ENCODE measurements at places on chromosomes 12 and 14. TPM values are rescaled to one million over a fixed set of nuclear protein-coding genes. Genes with fewer than 3 reads are reported as not detected.

The PTPRB gene
- not detected for total RNA-seq

DNA sequence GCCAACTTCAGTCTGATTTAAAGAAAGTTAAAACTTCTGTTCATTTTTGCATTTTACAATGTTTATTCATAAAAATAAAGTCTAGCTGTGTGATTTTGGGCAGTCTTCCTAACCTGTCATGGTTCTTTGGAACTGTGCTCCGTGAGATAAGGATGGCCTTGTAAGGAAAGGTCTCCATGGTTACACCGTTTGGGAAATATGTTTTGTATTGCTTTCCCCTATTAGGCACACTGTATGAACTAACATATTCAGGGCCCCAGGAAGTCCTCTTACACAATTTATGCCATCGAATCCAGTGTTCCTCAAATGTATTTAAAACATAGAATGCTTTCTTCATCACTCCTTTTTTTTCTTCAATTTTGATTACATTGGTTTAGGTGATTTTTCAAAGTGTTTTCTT, 54.5 kb downstream of the APAF1 start:
- no peak for DNase-seq

The HOXC13 gene
- total RNA-seq, result not detected

The FOXJ2 gene
- total RNA-seq, result 16.5 TPM

GRCh38 chr12:67038486-67038885, 230.7 kb upstream of the CAND1 start:
- DNase-seq, result no peak

The PLEKHG7 gene
- not detected for total RNA-seq

The TAS2R20 gene
- 2.5 TPM for total RNA-seq

DNA sequence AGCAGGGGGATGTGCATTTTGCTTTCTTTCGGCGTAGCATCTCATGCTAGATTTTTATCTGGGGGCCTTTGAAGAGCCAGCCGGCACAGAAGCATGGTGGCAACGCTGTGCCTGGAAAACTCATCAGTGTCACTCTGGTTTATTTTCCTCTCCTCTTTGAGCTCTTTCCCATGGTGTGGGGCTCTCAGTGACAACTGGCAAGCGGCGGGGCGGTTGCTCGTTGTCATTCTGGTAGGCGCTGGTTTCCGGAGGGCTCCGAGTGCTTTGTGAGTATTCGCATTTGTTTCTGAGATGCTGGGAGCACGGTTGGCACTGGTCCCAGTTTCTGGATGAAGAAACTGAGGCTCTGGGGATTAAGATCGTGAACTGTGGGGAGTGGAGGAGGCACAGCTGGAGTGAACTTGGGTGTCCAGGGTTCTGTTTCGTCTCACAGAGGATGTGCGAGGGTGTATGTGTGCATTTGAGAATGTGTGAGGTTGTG, 23.3 kb downstream of the TPCN1 start:
- no peak for DNase-seq

GRCh38 chr12:64007853-64008252, 163.4 kb downstream of the SRGAP1 start:
- no peak for DNase-seq

- peak; percentile 40 for DNase-seq
These were observed 450 bp downstream of the BLTP3B start for GRCh38 chr12:100141998-100142850.

- DNase-seq, result no peak
These were observed 81.6 kb downstream of the ADGRD1 start for GRCh38 chr12:131035245-131035681.

DNA sequence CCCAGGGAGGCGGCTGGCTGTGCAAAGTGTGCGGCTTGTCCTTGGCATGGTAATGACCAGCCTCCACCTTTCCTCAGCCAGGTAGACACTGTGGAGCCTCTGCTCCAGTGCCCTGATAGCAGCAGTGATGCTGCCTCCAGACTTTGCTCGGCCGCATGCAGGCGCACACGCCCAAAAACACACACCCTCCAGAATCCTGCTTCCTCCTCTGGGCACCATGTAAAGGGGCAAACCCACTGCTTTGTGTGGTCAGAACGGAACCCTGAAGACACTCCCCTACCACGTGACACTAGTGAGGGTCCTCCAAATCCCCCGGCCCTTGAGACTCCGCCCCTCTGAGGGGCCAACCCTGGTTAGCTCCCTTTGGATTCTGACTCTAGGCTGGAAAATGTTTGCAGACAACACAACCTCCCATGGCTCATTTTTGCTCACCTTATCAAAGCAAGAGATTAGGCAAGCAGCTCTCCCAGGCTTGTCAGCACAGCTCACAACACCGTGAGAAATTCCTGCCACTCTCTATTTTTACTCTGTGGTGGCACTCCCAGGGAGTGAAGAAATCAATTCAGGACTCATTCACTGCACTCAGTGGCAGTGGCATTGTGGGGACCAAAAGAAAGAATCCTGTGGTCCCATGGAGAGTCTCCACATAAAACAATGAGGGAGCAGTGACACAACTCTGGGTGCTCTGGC, 4.5 kb downstream of the KRT77 start:
- DNase-seq, result no peak

The SDR9C7 gene
- not detected for total RNA-seq

The TNFAIP2 gene
- 0.64 TPM for total RNA-seq

DNA sequence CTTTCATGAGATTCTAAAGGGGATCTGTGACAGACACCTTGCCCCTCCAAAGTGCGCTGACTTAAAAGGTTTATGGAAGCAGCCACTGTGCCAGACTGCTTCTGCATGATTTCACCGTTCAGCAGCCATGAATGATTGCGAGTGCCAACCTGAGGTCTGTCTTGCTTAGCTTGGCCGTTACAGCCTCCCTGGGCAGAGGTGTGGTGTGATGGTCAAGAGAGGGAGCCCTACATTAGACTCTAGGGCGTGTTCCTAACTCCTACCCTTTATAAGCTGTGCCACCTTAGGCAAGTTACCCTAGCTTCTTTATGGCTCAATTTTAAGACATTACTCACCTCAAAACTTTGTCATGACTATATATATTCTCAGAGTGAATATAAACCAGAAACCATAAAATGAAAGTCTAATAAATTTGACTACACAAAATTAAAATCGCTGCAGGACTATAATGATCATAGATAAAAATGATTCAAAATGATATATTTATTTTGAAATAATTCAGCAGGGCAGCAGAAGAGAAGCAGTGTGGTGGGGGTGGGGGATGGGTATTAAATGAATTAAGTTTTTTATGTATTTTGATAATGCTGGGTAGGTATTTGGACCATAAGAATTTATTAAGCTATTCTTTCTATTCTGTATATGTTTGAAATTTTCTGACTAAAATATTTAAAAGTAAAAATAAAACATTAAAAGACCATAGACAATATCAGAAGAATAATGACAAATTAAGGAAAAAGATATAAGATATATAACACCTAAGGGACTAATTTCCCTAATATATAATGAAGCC, 47.7 kb upstream of the MBIP start:
- DNase-seq, result no peak

DNA sequence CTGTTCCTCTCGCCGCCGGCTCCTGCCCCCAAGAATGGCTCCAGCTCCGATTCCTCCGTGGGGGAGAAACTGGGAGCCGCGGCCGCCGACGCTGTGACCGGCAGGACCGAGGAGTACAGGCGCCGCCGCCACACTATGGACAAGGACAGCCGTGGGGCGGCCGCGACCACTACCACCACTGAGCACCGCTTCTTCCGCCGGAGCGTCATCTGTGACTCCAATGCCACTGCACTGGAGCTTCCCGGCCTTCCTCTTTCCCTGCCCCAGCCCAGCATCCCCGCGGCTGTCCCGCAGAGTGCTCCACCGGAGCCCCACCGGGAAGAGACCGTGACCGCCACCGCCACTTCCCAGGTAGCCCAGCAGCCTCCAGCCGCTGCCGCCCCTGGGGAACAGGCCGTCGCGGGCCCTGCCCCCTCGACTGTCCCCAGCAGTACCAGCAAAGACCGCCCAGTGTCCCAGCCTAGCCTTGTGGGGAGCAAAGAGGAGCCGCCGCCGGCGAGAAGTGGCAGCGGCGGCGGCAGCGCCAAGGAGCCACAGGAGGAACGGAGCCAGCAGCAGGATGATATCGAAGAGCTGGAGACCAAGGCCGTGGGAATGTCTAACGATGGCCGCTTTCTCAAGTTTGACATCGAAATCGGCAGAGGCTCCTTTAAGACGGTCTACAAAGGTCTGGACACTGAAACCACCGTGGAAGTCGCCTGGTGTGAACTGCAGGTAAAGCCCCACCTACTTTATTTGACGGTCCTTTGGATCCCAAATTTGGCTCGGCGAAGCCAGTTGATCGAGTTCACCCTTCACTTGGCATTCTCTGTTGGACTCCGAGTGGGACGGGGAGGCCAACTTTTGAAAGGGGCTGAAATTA, 1.5 kb downstream of the WNK1 start:
- peak; percentile 47 for DNase-seq

GRCh38 chr14:20976291-20976690, 13.5 kb upstream of the METTL17 start:
- DNase-seq, result no peak

- DNase-seq, result no peak
These were observed 23.6 kb downstream of the RASSF3 start for GRCh38 chr12:64633940-64634337.

The OR2AP1 gene
- total RNA-seq, result not detected

- no peak for DNase-seq
These were observed 5.6 kb downstream of the DAZAP2 start for GRCh38 chr12:51244269-51244668.

GRCh38 chr12:9667403-9668160, 1.9 kb upstream of the CLEC2D start:
- DNase-seq, result no peak

Data from activated T-helper 2 cell treated with anti-CD3 and anti-CD28 coated beads, Interferon-gamma antibody, Interleukin-2, Interleukin-4, amounts not matched to agents 10 μg/mL and 5 μg/mL and 100 μg/mL, durations not matched to agents 14 hours and 24 hours and 36 hours (primary cell).